ENCODE measurements at places on chromosomes 2 and 18.

- no peak for DNase-seq
Observed at GRCh38 chr2:27431395-27431794, 3.0 kb downstream of the NRBP1 start.

- DNase-seq: no peak
Observed at GRCh38 chr2:233532971-233533370, 33.6 kb downstream of the USP40 start.

DNA sequence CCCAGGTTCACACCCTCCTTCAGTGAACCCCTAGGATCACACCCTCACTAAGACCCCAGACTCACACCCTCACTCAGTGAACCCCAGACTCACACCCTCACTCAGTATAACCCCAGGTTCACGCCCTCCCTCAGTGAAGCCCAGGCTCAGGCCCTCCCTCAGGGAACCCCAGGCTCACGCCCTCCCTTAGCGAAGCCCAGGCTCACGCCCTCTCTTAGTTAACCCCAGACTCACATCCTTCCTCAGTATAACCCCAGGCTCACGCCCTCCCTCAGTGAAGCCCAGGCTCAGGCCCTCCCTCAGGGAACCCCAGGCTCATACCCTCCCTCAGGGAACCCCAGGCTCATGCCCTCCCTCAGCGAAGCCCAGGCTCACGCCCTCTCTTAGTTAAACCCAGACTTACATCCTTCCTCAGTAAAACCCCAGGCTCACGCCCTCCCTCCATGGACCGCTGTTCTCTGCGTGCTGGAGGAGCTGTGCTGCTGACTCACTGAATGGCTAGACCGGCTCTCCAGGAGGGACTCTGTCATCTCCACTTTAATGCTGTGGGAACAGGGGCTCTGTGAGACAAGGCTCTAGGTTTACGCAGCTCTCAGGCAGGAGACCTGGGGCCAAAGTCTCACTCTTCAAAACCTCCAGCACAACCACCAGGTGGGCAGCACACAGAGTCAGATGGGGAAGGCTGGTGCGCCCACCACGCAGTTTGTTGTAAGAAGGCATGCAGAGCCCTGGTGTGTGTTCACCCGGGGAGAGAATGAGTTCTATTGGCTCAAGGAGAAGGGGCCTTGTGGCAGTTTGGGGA, 506.9 kb upstream of the MYT1L start:
- no peak for DNase-seq

DNA sequence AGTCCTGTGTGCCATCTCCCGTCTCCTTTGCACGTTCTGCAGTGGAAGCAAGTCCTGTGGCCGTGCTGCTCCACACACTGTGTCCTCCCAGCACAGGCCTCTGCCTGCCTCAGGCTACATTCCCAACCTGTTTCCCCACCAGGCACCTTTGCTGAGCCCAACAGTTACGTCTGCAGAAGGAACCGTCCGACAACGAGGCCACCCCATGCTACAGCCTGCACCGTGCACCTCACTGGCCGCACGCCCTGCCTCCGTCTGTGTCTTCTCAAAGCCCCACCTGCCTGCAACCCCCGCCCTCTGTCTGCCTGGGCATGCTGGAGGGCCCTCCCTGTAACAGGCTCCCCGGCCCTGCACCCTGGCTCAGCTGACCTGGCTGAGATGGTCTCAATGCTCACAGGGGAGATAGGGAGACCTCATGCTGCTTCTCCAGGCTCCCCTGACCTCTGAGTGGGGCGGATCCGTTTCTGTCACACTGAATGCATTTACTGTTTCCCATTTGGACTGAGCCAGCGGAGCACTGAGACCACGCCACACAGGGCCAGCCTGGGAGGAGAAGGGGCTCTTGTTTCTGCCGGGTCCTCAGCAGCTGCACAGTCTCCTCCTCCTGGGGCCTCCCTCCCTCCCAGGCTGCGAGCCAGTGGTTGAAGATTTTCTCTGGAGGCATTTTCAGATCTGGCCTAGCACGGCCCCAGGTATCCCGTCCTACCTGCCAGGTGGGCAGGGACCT, 109.1 kb upstream of the OTOS start:
- no peak for DNase-seq

All from GM12878 (cell line).